ENCODE measurements at places on chromosomes 12 and 14.

- DNase-seq: no peak
These were observed 129.8 kb downstream of the PTPRB start for GRCh38 chr12:70507442-70507841.

- no peak for DNase-seq
These were observed 141.0 kb upstream of the ALG10B start for GRCh38 chr12:38175538-38175937.

GRCh38 chr12:27674989-27675388 is 21.3 kb upstream of the REP15 start:
- DNase-seq: no peak

DNA sequence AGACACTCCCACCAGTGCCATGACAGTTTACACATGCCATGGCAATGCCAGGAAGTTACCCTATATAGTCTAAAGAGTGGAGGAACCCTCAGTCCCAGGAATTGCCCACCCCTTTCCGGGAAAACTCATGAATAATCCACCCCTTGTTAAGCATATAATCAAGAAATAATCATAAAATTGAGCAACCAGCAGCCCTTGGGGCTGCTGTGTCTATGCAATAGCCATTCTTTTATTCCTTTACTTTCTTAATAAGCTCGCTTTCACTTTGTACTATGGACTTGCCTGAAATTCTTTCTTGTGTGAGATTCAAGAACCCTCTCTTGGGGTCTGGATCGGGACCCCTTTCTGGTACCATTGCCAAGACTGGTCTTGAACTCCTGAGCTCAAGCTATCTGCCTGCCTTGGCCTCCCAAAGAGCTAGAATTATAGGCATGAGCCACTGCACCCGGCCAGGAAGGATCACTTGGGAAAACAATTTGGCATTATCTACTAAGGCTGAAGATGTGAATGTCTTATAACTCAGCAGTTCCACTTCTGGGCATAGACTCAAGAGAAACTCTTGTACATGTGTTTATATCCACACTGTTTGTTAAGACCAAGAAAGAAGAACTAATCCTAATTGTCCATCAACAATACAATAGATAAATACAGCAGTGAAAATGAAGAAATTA is 35.9 kb upstream of the CEP83 start:
- DNase-seq: no peak

DNA sequence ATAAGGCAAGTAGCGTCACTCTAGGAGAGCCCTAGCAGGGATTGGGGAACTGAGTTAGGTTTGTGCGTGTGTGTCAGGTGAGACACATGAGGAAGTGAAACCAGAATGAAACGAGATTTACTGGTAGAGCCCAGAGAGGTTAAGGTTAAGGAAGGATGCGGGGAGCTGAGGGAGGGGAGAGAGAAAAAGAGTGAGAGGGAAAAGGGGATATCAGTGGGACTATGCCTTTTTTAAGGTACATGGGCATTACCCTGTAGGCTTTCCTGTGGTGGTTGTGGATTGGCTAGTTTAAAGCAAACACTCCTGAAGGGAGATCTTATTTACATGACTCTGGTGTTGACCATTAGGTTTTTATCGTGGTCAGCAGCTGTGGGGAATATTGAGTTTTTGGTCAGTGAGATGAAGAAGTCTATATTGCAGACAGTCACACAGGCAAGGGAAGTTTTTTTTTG is 13.9 kb downstream of the ZDHHC17 start:
- DNase-seq: no peak

GRCh38 chr12:6355491-6356373 is 13.9 kb upstream of the TNFRSF1A start:
- no peak for DNase-seq

DNA sequence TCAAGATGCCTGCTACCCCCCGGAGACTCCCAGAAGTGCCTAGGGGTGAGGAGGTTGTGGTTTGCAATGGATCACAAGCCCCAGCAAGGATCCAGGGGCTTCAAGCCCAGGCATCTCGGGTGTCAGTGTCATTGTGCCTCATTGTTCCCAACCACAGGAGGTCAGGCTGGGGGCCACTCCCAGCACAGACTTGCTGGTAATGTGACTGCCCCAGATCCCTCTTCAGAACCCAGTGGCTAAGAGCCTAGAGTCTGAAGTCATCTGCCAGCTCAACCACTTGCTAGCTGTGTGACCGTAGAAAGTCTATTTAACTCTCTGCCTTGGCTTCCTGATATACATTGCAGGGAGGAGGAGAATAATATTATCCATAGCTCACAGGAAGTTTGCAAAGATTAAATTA is 7.7 kb upstream of the ASB2 start:
- no peak for DNase-seq

DNA sequence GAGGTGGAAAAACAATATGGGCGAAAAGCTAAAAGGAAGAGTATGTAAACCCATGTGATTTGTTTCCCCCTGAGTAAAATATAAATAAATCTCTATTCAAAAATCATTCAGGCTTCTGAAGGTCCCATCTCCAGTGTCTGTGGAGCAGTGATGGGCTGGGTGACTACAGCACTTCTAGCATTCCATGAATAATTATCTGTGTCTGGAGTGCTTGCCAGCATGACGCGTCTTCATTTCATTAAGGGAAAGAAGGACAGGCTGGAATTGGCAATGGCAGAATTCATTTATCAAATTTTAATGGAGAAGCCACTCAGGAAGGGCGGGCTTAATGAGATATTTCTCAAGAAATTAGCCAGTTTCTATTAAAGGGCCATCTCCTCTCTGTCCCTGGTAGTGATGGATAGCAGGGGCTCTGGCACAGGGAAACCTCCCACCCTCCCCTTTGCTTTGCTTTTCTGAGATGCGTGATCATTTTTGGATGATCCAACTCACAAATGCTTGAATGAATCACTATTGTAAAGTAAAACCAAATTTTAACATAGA is 916.3 kb upstream of the SEL1L start:
- no peak for DNase-seq

DNA sequence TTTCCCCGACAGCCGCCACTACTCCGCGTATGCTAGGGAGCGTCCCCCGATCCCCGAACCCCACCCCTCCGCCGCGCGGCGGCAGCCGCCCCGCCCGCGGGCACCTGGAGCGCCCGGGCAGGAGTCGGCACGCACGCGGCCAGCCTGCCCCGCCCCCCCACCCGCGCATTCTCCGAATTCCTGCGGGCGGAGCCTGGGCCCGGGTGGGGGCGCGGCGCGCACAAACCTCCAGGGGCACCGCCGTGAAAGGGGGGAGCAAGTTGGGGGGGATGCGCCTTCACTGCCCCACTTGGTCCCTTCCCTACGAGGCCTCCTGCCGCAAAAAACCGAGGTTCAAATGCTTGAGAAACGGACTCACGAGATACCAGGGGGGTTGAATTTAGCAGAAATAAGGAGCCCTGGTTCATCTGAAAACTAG is 1.7 kb downstream of the AJUBA start:
- no peak for DNase-seq

- no peak for DNase-seq
These were observed 648.9 kb downstream of the VRK1 start for GRCh38 chr14:97446087-97446486.

DNA sequence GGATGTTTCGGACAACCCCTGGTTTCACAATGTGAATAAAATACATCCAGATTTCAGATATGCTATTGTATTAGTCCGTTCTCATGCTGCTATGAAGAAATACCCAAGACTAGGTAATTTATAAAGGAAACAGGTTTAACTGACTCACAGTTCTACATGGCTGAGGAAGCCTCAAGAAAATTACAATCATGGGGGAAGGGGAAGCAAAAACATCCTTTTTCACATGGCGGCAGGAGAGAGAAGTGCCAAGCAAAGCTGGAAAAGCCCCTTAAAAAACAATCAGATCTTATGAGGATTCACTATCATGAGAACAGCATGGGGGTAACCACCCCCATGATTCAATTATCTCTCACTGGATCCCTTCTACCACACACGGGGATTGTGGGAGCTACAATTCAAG is 451.7 kb downstream of the MDGA2 start:
- DNase-seq: no peak

GRCh38 chr12:16586350-16587109 is 19.4 kb downstream of the LMO3 start:
- DNase-seq: peak; percentile 33

DNA sequence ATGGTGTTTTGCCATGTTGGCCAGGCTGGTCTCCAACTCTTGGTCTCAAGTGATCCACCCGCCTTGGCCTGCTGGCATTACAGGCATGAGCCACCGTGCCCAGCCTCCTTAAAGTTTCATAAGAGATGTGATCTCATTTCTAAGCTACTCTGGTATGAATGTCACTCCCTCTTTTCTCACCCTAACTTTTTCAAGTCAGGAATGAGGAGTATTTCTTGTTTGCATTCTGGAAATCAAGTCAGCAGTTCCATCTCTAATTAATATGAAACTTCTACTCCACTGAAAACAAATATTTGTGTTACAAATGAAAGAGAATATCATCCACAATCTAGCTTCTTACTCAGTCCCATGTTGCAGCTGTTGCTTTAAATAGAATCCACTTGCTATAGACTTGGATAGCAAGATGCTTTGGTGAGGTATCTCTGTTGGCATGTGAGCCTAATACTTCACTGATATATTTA is 61.3 kb downstream of the ARF6 start:
- no peak for DNase-seq

DNA sequence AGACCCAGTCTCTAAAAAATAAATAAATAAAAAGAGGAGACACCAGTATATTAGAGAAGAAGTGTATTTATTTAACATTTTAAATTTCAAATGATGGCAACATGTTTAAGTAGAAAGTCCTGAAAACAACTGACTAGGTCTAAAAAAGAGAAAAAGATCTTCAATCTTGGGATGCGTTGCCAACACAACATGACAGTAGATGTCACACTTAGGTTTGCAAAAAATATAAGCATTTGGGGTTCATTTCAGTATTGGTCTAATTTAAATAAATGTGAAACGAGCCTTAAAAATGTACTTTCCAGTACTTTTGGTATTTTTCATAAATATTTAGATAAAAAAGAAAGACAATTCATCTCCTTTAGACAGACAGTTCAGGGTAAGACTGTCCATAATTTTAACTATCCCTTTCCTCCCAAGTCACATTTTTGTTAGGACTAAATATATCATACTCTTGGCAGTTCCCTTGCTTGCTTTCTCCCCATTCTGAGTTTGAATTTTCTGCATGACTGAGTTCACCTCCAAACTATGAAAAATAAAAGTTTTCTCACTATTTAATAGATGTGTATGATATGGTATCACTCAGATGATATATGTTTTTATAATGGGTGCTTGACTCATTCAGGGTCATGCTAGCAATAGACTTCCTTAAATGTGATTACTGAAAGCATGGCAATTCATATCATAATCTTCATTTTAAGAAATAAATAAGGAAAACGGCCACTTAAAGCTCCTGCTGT is 4.3 kb downstream of the C14orf93 start:
- no peak for DNase-seq

DNA sequence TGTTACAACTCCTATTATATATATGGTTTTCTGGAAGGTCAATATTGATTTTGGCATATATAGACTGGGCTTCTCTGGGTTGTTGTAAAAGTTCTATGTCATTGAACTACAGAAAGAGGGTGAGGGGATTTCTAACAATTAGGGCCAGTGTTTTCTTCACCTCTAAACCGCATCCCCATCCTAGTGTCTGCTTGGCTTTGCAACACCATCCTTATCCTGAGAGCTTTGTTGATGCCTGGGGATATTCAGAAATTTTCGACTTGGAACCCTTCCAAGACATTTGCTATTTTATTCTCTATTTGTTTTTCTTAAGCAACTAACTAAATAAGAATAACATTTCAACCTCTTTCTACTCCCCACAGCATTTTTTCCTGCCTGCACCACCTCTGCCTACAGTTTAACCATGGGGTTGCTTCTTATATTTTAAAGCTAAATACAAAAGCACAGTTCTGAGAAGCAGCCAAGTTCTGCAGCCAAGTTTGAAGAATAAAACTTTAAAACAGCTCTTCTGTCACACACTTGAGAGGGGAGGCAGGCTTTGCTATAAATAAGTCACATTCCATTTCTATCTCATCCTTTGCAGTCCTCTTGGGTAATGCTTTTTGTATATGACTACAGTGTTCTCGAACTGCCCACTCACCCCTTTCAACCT is 53.4 kb downstream of the RGS6 start:
- no peak for DNase-seq

GRCh38 chr14:69324341-69324931 is 64.5 kb downstream of the GALNT16 start:
- DNase-seq: no peak
